ENCODE measurements at places on chromosomes 5 and 9. TPM values are rescaled to one million over a fixed set of nuclear protein-coding genes. Genes with fewer than 3 reads are reported as not detected.

GLDC gene
- total RNA-seq, result 2.6 TPM

SLC25A2 gene
- total RNA-seq, result 0.39 TPM

SEMA4D gene
- total RNA-seq, result 15.7 TPM

SAXO1 gene
- total RNA-seq, result not detected

SLC35D2 gene
- total RNA-seq, result 28.4 TPM

FSTL4 gene
- total RNA-seq, result 0.07 TPM

DIRAS2 gene
- total RNA-seq, result not detected

FOXD1 gene
- total RNA-seq, result 0.20 TPM

GDA gene
- total RNA-seq, result not detected

TAF11L5 gene
- not detected for total RNA-seq

HTR4 gene
- total RNA-seq, result not detected

GMCL2 gene
- not detected for total RNA-seq

CDX1 gene
- total RNA-seq, result not detected

ENC1 gene
- total RNA-seq, result 53.6 TPM

LRRTM2 gene
- 0.20 TPM for total RNA-seq

Data from endothelial cell of umbilical vein (primary cell).